ENCODE measurements at places on chromosomes 1 and 21. TPM values are rescaled to one million over a fixed set of nuclear protein-coding genes. Genes with fewer than 3 reads are reported as not detected.

SHISAL2A gene
- not detected for total RNA-seq

NES gene
- 43.7 TPM for total RNA-seq

AMY1B gene
- total RNA-seq: not detected

PAX7 gene
- total RNA-seq: not detected

PI4KB gene
- total RNA-seq: 49.5 TPM

NAV1 gene
- total RNA-seq: 115 TPM
